ENCODE measurements at places on chromosomes 7 and 10.
A peak's percentile ranks its signal among the peaks of the same experiment; 100 is the strongest.

- no peak for DNase-seq
Observed at GRCh38 chr7:113831556-113831955, 87.3 kb downstream of the PPP1R3A start.

DNA sequence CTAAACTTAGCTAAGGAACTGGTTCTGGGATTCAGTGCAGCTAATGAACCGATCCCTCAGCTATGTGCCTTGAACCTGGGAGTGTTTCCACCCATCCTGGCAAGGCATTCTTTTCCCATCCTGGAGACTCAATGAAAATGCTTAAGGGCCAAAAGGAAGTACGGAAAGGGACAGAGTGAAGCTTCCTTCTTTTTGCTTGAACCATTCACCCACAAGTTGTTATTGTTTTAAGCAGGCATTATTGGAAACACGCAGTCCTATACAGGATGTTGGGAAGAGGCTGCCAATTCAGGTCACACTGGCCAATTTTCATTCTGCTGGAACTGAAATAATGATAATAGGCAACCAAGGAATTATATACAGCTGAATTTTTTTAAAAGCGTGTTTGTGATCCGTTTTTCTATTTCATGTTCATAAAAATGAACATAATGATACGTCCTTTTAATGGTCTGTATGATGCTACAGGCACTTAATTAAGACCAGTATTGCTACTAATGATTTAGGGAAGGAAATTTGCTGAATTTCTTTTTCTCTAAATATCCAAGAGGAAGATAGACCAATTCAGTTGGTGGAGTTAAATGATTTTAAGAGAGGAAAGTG lies 57.8 kb upstream of the FZD1 start:
- DNase-seq: no peak

- DNase-seq: no peak
Observed at GRCh38 chr10:76922666-76923065, 714.9 kb downstream of the KCNMA1 start.

DNA sequence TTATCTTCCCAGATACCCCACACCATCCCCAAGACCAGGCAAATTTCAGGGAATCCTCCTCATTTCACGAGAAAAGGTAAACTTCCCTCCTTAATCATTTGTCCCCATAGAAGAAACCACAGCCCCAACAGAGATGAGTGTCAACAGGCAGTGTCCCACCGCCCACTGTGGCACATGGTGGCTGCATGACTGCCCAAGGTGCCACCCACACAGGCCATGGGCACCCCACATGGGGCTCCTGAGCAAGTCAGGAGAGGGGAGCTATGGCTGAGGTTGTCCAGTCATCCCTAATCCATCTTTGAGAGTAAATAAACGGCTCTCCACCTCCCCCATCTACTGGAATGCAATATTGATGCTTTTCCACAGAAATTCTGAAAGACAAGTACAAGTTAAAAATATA lies 44.1 kb downstream of the ANTXRL start:
- no peak for DNase-seq

DNA sequence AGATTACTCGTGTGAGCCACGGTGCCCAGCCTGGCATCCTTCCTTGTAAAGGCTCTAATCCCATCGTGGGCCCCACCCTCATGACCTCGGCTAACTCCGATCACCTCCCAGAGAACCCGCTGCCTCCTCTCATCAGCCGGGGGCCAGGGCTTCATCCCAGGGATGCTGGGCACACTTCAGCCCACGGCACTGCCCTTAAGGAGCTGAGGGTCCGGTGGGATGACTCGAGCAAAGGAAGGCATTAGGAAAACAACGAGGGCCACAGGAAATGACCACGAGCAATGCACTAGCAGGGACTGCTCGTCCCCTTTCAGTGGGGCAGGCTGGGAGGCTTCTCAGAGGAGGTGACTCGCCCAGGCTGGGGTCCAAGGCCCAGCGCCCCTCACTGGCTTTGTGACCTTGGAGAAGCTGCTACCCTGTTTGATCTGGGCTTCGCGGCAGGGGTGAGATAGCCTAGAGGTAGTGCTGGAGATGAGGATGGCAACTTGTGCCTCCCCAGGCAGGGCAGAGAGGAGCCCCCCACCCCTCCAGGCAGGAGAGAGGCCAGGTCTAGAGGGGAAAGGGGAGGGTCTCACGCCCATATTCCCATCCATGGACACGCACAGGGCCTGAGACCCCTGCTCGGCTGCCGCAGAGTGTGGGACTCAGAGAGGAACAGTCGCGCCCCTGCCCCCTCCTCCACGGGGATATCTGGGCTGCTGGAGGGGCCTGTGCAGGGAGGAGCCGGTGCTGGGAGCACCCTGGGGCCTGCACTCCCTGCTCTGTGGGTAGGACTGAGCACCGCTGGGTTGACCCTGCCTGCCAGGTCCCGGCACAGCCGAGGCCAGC lies 26.8 kb downstream of the ELFN1 start:
- DNase-seq: no peak

DNA sequence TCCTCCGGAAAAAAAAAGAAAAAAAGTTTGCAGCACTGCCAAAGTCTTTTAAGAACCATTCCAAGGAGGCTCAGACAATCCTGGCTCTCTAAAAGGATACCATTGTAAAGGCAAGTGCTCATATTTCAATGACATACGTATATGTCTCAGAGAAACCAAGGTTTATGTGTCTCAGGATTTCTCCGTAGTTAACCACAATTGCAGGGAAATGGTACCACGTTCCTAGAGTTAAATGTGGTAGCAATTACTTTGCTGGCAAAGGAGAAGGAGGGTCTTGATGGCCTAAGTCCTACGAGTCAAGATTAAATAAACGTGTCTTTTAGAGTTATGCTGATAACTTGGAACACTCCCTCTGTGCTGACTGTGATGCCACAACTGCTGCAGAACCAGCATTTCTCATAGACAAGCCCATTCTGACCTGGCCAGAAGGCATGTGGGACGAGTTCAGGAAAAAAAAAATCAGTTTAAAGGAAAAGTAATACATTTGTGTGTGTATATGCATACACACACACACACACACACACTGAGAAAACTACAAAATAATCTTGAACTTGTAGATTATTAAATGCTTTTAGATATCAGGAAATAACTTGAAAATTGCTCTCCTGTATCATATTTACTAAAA lies 245.9 kb downstream of the FGFR2 start:
- no peak for DNase-seq

DNA sequence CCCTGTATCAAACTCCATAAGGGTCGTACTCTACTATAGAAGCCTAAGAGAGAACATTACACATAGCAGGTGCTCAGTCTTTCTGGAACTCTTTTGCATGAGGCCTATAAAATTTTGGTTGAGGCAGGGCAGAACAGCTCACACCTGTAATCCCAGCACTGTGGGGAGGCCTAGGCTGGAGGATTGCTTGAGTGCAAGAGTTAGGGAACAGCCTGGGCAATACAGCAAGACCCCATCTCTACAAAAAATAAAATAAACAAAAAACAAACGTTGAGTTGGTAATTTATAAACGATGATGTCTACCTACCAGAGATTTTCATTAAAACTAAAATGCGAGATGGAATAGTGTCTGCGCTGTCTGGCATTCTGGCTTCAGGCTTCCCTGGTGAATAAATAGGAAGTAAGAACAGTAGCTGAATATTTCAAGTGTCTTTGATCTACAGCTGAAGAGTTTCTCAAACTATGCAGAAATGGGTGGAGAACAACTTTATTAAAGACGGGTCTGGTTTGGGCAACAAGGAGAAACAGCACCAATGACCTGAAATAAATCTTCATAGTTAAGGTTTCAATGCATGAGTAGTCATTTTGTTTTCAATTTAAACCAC lies 774 bp downstream of the PON2 start:
- no peak for DNase-seq

DNA sequence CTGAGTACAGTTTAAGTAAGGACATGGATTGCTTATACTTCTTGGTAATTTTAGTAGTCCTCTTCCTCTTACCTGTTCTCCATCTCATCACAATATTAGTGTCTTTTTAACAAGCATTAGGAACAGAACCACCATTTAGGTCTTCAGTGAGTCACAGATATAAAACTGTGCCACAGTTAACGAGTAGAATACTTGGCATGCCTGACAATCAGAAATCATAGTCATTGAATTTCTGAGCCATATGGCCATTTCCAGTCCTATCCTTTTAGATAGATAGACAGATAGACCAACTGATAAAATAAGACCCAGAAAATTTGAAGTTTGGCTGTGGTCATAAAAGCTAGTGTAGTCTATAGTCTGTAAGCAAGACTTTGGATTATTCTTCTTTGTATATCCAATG lies 71.1 kb downstream of the GBF1 start:
- no peak for DNase-seq

DNA sequence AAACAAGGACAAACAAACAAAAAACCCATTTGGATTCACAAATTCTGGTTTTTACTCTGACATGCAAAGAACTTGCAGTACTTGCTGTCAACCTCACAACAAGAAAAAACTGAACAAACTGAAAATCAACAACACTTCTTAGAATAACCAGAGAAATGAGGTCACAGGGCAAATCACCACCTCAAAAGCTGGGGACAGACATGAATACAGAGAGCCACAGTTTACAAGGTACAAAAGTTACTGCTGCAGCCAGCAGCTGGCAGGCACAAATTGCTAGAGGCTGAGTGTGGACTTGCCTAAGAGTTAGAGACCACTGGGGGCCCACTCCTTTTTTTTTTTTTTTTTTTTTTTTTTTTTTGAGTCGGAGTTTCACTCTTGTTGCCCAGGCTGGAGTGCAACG lies 15.0 kb upstream of the RNF32 start:
- no peak for DNase-seq

GRCh38 chr10:118590334-118590733 lies 5.1 kb downstream of the PRLHR start:
- no peak for DNase-seq

GRCh38 chr10:42939237-42939636 lies 137.6 kb upstream of the RET start:
- no peak for DNase-seq

DNA sequence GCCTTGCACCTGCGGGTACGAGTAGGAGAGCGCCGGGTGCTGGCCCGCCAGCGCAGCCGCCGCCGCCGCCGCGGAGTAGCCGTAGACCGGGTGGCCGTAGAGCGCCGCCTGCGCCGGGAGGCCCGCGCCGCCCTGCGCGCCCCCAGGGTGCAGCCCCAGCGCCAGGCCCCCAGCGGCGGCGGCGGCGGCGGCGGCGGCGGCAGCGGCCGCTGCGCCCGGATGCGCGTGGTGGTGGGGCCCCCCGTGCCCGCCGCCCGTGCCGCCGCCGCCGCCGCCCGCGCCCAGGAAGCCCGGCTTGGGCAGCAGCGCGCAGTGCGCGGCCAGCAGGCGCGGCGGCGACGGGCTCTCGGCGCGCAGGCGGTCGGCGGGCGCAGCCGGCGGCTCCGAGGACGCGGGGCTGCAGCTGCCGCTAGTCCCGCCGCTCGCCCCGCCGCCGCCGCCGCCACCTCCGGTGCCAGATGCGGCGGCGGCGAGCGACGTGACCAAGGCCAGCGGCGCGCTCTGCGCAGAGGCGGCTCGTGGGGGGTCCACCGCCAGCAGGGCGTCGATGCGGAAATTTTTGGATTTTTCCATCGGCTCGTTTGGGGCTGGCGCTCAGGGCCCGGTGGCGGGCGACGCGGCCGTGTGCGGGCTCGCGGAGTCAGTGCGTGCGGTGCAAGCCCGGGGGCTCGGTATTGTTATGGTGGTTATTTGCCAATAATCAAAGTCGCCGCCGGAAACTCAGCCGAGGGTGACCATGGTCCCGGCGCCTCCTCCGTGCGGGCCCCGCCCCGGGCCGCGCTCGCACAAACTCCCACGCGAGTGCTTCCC lies 480 bp downstream of the MNX1 start:
- peak; percentile 46 for DNase-seq

GRCh38 chr10:130489891-130490290 lies 353.7 kb downstream of the GLRX3 start:
- no peak for DNase-seq

DNA sequence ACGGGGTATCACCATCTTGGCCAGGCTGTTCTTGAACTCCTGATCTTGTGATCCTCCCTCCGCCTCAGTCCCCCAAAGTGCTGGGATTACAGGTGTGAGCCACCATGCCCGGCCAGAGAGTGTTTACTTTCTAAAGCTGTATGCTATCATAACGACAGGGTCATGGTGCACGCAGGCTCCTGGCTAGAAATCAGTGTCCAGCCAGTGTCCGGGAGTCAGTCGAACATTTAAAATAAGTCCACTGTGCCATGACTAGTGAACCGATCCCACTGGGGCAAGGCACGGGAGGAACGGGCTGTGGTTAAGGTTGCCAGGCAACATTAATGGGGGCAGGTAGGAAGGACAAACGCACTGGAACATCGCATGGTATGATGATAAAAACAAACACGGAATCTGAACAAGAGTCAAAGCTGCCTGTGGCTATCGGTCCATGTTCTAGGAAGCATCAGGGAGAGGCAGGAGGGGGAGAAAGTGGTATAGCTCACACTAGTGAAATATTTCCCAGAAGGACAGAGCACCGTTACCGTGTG lies 89.0 kb upstream of the SEPHS1 start:
- DNase-seq: no peak

- no peak for DNase-seq
Observed at GRCh38 chr7:4712281-4713182, 30.4 kb downstream of the FOXK1 start.
